ENCODE measurements at places on chromosomes 11 and 22.

- DNase-seq: no peak
Observed at GRCh38 chr11:30281476-30282288, 41.2 kb upstream of the ARL14EP start.

- DNase-seq: no peak
Observed at GRCh38 chr11:15935373-15935772, 421.0 kb downstream of the SOX6 start.

DNA sequence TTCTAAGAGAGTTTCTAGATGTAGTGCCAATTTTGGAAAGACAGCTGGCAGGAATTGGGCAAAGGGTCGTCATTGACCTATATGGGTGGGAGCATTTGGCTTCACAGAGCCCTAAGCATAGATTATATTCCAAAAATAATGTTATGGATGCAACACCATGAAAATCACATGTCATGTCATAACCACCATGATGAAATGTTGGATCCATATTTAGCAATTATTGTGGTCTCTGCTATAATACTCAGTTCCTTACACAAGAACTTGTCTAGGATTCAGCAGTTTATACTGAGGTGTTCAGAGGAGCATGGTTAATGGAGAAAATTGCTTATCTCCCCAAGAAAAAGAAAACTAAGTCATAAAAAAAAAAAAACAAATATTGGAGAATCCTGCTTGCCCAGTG, 31.6 kb downstream of the NTM start:
- DNase-seq: no peak

DNA sequence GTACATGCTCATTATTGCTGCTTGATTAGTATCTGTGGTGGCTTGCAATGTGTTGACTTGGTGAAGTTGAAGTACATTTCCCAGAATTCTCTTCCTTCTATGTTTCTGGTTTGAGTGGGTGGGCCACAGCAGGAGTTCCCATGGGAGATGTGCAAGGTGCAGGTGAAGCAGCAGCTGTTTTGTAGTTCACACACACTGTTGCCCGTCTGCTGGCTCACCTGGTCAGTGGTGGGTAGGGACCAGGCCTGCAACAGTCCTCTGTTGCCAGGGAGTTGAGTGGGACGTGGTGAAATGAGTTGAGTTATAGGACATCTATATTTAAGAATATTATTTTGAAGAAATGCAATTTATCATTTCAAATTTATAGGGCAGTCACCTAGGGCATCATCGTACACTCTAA, 417.4 kb downstream of the TMEM135 start:
- DNase-seq: no peak

DNA sequence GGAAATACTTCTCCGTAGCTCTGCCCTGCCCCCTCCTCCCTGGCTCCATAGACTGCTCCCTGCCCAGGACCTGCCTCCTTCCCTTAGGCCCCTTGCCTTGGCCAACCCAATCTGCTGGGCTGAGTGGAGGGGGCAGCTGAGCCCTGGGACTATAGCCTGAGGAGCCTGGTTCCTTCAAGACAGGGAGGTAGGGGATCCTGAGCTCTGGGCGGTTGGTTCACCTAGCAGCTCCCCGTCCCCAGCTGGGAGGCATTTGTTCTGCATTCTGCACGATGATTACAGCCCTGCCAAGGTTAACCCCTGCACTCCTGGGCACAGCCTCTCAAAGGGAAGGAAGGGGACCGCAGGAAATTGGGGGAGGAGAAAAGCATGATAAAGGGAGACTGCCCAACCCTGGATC, 3.6 kb upstream of the CDC42EP1 start:
- no peak for DNase-seq

Data from stimulated activated CD8-positive, alpha-beta memory T cell treated with anti-CD3 and anti-CD28 coated beads, Interleukin-7, amount 100 ng/mL, for 24 hours (primary cell).